ENCODE measurements at places on chromosomes 16 and 17.

DNA sequence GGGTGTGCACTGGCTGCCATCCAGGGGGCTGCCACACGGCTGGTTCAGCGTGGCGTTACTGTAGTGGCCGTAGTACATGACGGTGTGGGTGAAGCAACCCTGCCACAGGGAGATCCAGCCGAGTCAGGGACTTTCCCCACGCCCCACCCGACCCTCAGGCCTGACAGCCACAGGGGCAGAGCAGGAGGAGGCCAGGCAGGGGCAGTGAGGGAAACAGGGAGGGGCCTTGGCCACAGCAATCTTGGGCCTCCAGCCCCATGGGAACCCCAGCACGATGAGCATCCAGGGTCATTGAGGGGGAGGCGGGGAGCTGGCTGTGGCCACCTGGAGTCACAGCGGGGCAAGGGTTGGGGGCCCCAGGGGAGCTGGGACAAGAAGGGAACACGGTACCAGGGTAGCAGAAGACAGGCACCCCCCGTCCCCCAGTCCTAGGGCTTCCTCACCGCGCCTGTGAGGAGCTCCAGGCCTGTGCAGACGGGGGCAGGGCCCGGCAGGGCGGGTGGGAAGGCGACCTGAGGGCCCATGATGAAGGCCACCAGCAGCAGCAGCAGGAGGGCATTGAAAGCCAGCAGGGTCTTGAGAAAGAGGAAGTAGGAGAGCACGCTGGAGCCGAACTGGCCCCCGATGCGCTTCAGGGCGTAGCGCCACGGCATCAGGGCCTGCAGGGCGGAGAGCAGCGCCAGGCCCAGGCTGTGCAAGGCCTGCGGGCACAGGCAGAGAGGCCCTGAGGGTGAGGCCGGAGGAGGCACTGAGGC is 4.3 kb downstream of the TMC6 start:
- DNase-seq, result no peak

- DNase-seq, result no peak
Observed at GRCh38 chr17:32275060-32276042, 9.7 kb downstream of the RHBDL3 start.

- DNase-seq, result no peak
Observed at GRCh38 chr17:16948587-16949376, 23.1 kb downstream of the TNFRSF13B start.

- DNase-seq, result no peak
Observed at GRCh38 chr17:67549820-67550219, 167.9 kb upstream of the NOL11 start.

DNA sequence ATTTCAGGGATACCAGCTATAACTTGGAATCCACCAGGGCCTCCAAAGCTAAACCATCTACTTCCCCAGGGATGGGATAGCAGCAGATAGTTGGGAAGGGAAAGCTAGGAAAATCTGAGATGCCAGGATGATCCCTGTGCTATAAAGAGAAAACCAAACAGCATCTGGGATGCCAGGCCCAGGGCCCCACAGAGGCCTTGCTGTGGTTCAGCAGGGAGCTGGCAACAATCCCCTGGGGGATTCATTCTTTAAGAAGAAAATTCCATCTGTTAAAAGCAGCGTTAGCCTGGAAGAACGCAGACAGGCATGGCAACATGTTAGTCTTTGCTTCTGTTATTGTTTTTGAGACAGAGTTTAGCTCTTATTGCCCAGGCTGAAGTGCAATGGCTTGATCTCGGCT is 16.6 kb downstream of the MYO18A start:
- no peak for DNase-seq

DNA sequence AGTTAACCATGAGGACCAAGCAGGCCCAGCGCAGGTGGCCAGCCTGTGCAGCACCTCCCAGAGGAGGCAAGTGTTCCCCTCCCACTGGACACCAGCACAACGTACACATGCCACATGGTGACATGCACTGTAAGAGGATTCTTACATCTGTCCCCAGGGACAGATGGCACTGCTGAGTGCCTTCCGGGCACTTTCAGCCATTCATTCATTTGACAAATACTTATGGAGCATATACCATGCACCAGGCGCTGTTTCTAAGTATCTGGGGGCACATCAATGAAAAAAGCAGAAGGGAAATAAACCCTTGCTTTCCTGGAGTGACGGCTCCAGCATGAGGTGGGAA is 79.6 kb downstream of the GAS7 start:
- DNase-seq, result no peak

DNA sequence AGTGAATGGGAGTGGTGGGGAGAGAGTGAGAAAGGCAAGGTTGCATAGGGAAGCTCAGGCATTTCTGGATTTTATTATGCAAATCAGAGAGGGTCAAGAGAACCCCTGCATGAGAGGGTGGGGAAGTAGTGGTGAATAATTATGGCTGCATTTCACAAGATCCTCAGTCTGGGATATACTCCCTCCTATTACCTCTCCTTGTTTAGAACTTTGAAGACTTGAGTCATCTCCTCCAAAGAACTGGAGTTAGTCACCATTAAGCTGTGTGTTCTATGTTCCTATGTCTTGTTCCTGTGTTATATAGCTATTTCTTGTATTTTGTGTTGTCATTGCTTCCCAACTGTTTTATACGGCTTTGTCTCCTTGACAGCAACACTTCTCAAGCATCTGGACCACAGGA is 18.4 kb downstream of the SOX9 start:
- no peak for DNase-seq

DNA sequence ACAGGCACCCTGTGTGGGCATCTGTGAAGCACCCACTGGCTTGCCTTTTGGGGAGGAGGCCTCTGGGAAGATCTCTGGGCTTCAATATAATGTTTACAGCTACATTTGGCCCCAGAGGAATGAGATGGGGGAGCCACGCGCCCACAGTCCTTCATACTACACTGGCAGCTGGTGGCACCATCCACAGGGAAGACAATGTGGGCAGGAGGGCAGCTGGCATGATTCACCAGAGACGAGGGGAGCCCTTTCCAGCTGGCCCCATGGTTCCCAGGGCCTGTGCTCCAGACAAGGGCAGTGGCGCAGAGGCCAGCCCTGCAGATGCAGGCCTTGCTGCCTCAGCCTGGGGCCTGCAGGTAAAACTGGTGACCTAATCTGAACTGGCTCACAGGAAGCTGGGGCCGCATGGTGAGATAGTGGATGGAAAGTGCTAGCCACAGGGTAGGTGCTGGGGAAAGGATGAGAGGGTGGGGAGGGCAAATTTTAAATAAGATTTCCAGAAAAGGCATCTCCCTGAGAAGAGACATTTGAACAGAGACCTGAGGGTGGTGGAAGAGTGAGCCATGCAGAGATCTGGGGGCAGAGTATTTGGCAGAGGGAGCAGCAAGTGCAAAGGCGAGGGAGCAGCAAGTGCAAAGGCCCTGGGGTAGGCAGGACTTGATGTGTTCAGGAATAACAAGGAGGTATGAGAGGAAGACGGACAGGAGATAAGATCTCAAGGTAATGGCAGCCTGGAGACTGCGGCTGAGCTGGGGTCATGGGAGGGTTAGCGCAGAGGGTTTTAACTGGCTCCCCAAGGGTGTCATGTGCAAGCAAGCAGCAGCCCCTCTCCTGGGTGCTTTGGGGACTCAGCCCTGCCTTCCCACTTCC is 12.1 kb upstream of the KCNJ12 start:
- DNase-seq, result no peak

- DNase-seq, result no peak
Observed at GRCh38 chr17:36149296-36149820, 27.1 kb downstream of the TBC1D3B start.

GRCh38 chr17:15271741-15272140 is 6.6 kb upstream of the PMP22 start:
- no peak for DNase-seq

DNA sequence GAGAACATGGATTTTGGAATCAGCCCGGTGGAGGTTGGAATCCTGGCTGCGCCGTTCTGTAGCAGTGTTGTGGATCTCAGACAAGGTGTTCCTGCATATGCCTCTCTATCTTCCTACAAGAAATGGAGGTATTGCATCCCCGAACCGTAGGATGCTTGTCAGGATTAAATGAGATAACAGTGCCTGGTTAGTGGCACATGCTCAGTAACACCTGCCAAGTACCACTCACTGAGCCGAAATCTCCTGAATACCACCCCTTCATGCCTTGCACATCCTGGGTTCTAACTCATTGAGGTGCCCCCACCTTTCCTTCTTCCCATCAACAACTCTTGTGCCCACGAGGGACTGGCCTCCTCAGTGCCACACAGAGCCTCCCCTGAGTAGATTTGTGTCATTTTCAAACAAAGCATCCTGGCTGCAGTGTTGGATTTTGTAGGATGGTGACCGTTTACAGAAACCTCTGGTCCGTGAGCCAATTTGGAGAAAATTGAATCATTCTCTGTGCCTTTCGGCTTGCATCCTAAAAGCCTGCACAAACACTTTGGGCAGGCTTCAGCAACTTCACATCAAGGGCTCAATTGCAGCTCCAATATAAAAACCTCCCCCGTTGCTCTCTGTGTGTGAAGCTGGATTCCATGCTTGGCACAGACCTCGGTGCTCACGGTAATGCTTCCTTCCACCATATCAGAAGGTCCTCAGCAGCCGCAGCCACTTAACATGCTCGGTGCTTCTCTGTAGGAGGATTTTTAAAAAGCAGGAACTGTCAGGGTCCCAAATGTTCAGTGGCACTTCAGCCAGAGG is 84.2 kb downstream of the WWOX start:
- no peak for DNase-seq

DNA sequence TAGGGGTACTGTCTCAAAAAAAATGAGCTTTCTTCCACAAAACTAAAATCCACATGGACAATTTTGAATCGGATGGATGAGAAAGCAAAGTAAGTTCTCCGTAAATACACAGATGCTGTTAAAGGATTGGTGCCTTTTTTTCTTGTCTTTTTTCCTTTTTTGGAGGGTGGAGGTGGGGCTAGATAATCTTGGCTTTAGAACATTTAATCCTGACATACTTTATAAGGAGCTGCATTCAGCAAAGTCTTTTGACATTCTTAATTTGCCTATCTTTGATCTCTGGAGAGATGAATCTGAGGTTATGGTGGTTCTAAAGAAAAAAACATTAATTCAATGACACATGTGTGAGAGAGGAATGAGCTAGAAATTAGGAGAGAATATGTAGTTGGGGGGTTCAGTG is 312.3 kb upstream of the KCNJ16 start:
- DNase-seq, result no peak

GRCh38 chr17:15260376-15261257 is 4.5 kb downstream of the PMP22 start:
- DNase-seq, result no peak

- DNase-seq, result no peak
Observed at GRCh38 chr17:29154516-29155226, 25.5 kb downstream of the MYO18A start.

DNA sequence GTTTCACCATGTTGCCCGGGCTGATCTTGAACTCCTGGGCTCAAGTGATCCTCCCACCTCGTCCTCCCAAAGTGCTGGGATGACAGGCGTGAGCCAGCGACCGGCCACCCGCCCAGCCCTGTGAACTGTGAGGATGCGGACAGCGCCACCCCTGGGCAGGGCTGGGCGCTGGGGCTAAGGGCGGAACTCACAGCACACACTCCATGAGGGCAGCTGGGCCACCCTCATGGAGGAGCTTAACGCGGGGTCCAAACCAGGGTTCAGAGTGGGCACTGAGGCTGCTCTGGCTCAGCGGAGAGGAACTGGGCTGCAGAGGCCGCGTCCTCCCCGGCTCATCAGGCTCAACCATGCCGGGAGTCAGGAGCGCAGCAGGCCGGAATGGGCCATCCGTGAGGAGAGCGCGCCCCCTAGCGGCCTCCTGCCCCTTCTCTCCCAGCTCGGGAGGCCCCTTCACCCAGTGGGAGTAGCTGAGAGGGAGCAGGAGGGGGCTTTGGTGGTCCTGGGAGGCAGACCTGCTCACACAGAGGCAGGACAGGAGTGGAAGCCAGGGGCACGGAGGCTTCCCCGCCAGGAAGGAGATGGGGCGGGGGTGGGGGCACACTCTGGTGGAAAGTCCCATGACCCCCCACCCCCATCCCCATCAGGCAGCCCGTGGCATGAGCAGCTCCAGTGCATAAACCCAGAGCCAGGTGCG is 13.8 kb downstream of the CORO7 start:
- DNase-seq, result no peak

GRCh38 chr16:74035816-74036215 is 260.8 kb upstream of the PSMD7 start:
- no peak for DNase-seq

DNA sequence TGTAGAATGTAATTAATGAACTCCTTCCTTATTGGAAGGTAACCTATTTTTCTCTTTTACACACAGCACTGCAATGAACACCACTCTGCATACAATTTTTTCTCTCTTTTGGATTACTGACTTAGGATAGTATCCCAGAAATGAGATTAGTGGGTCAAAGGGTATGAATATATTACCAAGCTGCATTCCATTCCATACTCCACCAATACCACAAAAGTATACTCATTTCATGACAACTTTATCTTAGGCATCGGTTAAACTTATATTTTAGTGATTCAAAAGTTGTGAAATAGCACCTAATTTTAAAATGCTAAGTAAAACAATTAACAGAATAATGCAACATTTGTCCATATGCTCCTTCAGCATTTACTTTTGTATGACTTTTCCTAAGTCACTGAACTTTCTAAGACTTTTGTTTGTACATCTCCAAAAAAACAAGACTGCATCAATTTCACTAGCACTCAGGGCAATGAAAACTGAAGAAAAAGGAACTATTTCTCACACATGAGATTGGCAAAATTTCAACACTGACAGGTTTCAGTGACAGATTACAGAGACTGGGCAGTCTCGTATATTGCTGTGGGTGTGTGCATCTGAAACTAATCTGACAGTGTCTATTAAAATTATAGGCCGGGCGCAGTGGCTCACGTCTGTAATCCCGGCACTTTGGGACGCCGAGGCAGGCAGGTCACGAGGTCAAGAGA is 32.1 kb downstream of the HELZ start:
- no peak for DNase-seq

DNA sequence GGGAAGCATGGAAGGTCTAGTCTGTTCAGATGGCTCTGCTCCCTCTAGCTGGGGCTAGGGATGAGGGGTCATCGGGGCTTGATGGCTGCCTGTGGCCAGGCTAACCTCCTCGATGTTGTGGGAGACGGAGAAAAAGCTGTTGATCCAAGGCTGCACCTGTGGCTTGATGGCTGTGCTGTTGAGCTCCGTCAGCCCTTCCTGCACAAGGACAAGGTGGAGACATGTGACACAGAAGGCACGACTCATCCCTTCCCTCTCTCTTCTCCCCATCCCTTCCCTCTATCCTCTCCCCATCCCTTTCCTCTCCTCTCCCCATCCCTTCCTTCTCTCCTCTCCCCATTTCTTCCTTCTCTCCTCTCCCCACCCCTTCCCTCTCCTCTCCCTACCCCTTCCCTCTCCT is 28.2 kb downstream of the FCSK start:
- no peak for DNase-seq

DNA sequence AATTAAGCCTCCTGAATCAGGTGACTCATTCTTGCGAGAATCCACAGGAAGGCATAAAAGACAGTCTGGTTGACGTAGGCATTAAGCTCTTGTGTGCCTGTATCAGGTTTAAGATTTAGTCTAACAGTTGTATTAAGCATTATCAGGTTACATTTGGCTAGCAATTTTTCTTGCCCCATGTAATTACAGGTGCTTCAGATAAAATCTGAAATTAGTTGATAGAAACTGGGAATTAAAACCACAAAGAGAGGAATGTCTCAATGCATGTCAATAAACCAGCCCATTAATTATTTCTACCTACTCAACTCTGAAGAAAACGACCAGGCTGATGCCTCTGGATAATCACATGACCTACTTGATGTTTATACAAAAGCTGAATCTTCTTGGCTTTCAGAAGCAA is 217.2 kb downstream of the CA10 start:
- DNase-seq, result no peak

GRCh38 chr16:26970292-26970691 is 96.4 kb upstream of the C16orf82 start:
- no peak for DNase-seq

- no peak for DNase-seq
Observed at GRCh38 chr17:32541640-32542039, 54.8 kb downstream of the CDK5R1 start.

- DNase-seq, result peak; percentile 50
Observed at GRCh38 chr17:57671667-57672632, 73.1 kb downstream of the CCDC182 start.

Data from stimulated activated CD8-positive, alpha-beta memory T cell treated with anti-CD3 and anti-CD28 coated beads, Interleukin-4, amount 100 ng/mL, for 1 hour (primary cell).